ENCODE measurements at places on chromosomes 6 and 20. TPM values are rescaled to one million over a fixed set of nuclear protein-coding genes. Genes with fewer than 3 reads are reported as not detected.

KCNQ2 gene
- not detected for polyA plus RNA-seq

PPP1R16B gene
- polyA plus RNA-seq, result 1.2 TPM

OPRL1 gene
- 0.18 TPM for polyA plus RNA-seq

STX11 gene
- 2.2 TPM for polyA plus RNA-seq

GSTA2 gene
- polyA plus RNA-seq, result 4.9 TPM

NAPB gene
- polyA plus RNA-seq, result 5.0 TPM

RAD21L1 gene
- polyA plus RNA-seq, result not detected

PPP1R3D gene
- polyA plus RNA-seq, result 2.6 TPM

ME1 gene
- polyA plus RNA-seq, result 6.2 TPM

PDE10A gene
- polyA plus RNA-seq, result 2.7 TPM

TNXB gene
- polyA plus RNA-seq, result 17.7 TPM

GRCh38 chr6:116326996-116327395, 43.8 kb upstream of the DSE start:
- no peak overlapping the region for H3K4me3 ChIP-seq
- H3K4me1 ChIP-seq, result no peaks in the 10 kb centered on the region
- H3K27me3 ChIP-seq, result no peaks in the 10 kb centered on the region
- no peak overlapping the region for H3K27ac ChIP-seq
- DNase-seq, result peak; percentile 13

GRCh38 chr6:4280031-4280430, 144.7 kb upstream of the ECI2 start:
- H3K27ac ChIP-seq, result no peak overlapping the region
- no peak overlapping the region for H3K4me3 ChIP-seq
- no peak for DNase-seq
- H3K27me3 ChIP-seq, result no peaks in the 10 kb centered on the region
- no peaks in the 10 kb centered on the region for H3K36me3 ChIP-seq

- no peak overlapping the region for H3K27ac ChIP-seq
- no peak overlapping the region for H3K4me3 ChIP-seq
- no peaks in the 10 kb centered on the region for H3K27me3 ChIP-seq
- H3K4me1 ChIP-seq, result no peaks in the 10 kb centered on the region
- no peaks in the 10 kb centered on the region for H3K36me3 ChIP-seq
- no peak for DNase-seq
Measured at GRCh38 chr6:81557811-81558210, 194.7 kb downstream of the TENT5A start.

GRCh38 chr6:129448965-129449364, 261.0 kb downstream of the ARHGAP18 start:
- no peaks in the 10 kb centered on the region for H3K36me3 ChIP-seq
- H3K4me3 ChIP-seq, result no peak overlapping the region
- DNase-seq, result no peak
- H3K27me3 ChIP-seq, result no peaks in the 10 kb centered on the region
- H3K4me1 ChIP-seq, result no peaks in the 10 kb centered on the region

DNA sequence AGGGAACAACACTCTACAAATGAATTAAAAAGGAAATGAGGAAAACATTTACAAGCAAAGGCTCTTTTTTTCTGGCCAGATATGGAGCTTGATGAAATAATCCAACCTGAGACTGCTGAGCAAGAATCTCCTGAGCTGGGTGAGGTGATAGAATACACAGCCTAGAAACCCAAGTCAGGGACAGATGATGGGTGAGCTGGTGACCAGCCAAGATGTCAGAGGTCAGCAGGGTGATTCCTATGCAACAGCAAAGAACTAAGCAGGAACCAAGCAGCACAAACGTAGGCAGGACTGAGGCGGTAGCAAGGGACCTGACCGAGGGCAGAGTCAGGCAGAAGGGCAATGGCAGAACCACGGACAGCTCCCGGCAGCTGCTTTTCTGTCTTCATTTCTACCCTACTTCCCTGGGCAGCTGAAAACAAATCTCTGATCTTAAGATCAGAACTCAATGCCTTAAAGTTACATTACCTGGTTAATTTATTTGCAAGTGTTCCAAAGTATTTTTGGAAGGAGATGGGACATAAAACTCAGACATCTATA, 75.1 kb downstream of the CDC40 start:
- no peaks in the 10 kb centered on the region for H3K4me1 ChIP-seq
- H3K27ac ChIP-seq, result no peak overlapping the region
- no peak for DNase-seq
- H3K36me3 ChIP-seq, result no peaks in the 10 kb centered on the region
- H3K4me3 ChIP-seq, result no peak overlapping the region

GRCh38 chr20:56566621-56567020, 33.6 kb downstream of the FAM209B start:
- H3K4me3 ChIP-seq, result no peak overlapping the region
- no peaks in the 10 kb centered on the region for H3K4me1 ChIP-seq
- H3K36me3 ChIP-seq, result no peaks in the 10 kb centered on the region

DNA sequence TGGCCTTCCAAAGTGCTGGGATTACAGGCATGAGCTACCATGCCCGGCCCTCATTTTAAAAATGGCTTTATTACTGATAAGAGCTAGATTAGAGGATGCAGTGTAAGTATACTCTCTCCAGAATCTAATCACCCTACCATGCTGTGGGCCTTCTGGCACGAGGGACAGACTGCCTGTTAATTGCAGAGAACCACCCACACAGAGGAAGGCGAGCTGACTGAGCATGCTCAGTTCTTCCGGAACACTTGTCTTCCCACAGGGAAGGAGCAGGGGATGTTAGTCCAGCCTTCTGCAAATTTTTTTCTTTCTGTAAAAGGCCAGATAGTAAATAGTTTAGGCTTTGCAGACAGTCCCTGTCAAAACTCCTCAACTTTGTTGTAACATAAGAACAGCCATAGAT, 48.9 kb downstream of the ALDH5A1 start:
- H3K4me1 ChIP-seq, result no peaks in the 10 kb centered on the region
- peaks cover 9% of the 10 kb centered on the region for H3K27me3 ChIP-seq
- H3K27ac ChIP-seq, result no peak overlapping the region

GRCh38 chr6:116764961-116765841, at the start of gene FAM162B:
Gene FAM162B, minus strand, starts transcription at chr6:116765719. Its CDS starts 143 bp downstream, at chr6:116765576.
- H3K4me1 ChIP-seq, result peaks cover 15% of the 10 kb centered on the region
- H3K27me3 ChIP-seq, result peaks cover 21% of the 10 kb centered on the region
- H3K4me3 ChIP-seq, result peak within 1 kb of the TSS; percentile 54
- H3K27ac ChIP-seq, result peak within 1 kb of the TSS; percentile 48
- H3K36me3 ChIP-seq, result no peaks in the 10 kb centered on the region
- DNase-seq, result peak; percentile 76

GRCh38 chr20:38757145-38757775, 9.0 kb downstream of the ACTR5 start:
- no peaks in the 10 kb centered on the region for H3K27me3 ChIP-seq
- no peak for DNase-seq
- H3K4me3 ChIP-seq, result no peak overlapping the region
- H3K4me1 ChIP-seq, result no peaks in the 10 kb centered on the region
- no peak overlapping the region for H3K27ac ChIP-seq

- H3K27ac ChIP-seq, result no peak overlapping the region
Measured at GRCh38 chr6:21061892-21062291, 527.6 kb downstream of the CDKAL1 start.

DNA sequence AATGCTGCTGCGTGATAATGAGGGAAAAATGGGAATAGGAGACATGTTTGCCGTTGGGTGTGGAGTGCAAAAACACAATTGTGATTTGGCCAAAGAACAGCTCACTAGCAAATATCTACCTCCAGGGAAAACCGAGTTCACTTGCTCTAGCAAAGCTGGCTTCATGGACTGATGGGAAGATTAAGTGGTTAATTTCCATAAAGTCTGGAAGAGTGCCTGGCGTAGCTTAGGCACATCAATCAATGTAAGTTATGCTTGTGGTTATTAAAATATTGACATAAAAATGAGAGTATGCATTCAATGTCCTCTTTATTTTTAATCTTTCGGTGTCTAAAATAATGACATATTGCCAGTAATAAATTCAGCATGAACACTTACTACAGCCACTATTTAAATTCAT, 267.5 kb downstream of the SMOC2 start:
- no peak overlapping the region for H3K27ac ChIP-seq
- H3K36me3 ChIP-seq, result no peaks in the 10 kb centered on the region
- DNase-seq, result no peak
- H3K4me3 ChIP-seq, result no peak overlapping the region

- H3K4me1 ChIP-seq, result no peaks in the 10 kb centered on the region
- no peak overlapping the region for H3K4me3 ChIP-seq
- no peaks in the 10 kb centered on the region for H3K27me3 ChIP-seq
- DNase-seq, result no peak
- no peaks in the 10 kb centered on the region for H3K36me3 ChIP-seq
- H3K27ac ChIP-seq, result no peak overlapping the region
Measured at GRCh38 chr6:156269751-156270369, 507.3 kb upstream of the ARID1B start.

DNA sequence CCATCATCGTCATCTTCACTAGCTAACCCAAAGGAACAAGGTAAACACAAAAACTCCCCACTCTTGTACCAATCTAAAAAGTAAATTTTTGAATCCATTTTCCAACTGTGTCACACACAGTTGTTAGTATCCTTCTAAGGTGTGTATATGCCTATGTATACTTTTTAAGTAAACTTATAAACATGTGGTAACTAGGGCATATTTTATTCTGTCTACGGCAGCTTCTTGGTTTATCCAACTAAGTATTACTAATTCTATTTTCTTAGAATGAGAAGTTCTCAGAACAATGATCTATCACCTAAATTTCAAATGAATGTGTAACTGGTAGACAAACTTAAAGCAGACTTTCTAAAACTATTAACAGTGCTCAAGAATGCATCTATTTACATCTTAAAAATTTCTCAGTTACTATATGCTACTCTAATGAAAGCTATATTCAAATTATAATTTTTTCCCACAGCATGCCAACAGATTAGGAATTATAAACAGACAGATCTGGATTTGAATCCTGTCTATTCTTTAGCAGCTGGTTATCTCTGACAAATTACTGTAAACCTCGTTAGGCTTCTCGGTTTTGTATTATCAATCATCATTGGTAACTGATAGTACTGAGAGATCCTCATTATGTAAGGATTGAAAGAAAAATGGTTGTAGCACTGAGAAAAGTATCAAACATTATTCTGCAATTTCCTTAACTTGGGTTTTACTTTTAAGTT, 1.8 kb upstream of the PLN start:
- no peak overlapping the region for H3K4me3 ChIP-seq
- peak overlapping the region; percentile 62 for H3K27ac ChIP-seq
